ENCODE measurements at places on chromosomes 16 and 17.
A peak's percentile ranks its signal among the peaks of the same experiment; 100 is the strongest.

DNA sequence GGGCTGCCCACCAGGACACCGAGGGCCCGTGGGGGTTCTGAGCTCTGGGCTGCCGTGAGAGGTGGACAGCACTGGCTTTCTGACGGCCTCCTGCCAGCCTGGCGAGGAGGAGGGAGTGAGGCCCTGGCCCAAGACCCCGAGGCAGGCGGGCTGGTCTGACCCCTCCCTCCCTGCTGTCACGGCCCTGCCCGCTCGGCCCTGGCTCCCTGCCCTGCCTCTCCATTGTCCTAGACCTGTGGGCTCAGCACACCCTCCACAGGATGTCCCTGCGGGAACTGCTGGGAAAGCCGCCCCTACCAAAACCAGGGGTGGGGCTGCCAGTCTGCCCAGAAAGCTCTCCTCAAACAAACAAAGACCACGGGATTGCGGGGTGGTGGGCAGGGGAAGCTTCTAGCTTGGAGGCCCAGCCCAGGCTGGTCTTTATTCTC lies 20.7 kb downstream of the SPNS2 start:
- DNase-seq: no peak

GRCh38 chr17:28957277-28957991 lies 6.1 kb upstream of the PHF12 start:
- no peak for DNase-seq

- DNase-seq: no peak
These were observed 155.6 kb downstream of the HS3ST2 start for GRCh38 chr16:22969567-22969966.

GRCh38 chr16:9297437-9298113 lies 206.1 kb downstream of the HAPSTR1 start:
- DNase-seq: no peak

- DNase-seq: peak; percentile 89
These were observed 23.5 kb upstream of the SIAH1 start for GRCh38 chr16:48408688-48409087.

DNA sequence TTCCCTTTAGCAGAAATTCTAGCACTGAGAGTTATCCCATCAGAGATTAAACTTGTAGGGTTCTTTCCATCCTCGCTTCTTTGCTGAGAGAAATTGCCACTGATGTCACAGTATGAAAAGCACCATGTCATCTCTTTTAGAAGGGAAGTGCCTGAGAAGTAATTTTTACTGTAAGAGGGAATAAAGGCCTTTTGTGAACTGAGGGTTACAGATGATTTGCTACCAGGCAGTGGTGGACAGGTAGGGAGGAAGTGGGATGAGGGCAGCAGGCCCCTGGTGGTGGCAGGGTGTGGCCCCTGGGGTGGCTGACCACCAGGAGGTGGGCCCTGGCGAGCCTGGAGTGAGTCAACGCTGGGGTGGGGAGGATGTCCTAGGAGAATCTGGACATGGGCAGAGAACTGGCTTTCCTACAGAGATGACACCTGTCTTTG lies 6.4 kb upstream of the MILR1 start:
- no peak for DNase-seq

- DNase-seq: no peak
These were observed 20.2 kb upstream of the GSE1 start for GRCh38 chr16:85592700-85593493.

DNA sequence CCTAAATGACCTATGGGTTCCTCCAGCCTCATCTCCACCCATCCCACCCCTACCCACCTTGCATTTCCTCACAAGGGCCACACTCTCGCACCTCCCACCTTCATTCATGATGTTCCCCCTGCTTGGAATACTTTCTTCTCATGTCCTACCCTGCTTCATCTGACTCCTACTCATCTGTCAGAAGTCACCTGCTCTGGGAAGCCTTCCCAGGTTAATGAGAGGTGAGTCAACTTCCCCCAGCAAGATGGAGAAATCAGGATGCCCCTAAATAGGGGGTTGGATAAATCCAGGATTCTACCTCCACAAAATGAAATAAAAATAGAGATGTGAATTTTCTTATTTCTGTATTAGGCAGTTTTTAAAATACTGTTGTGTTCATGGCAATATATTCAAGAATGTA lies 51.0 kb upstream of the WSB1 start:
- no peak for DNase-seq

DNA sequence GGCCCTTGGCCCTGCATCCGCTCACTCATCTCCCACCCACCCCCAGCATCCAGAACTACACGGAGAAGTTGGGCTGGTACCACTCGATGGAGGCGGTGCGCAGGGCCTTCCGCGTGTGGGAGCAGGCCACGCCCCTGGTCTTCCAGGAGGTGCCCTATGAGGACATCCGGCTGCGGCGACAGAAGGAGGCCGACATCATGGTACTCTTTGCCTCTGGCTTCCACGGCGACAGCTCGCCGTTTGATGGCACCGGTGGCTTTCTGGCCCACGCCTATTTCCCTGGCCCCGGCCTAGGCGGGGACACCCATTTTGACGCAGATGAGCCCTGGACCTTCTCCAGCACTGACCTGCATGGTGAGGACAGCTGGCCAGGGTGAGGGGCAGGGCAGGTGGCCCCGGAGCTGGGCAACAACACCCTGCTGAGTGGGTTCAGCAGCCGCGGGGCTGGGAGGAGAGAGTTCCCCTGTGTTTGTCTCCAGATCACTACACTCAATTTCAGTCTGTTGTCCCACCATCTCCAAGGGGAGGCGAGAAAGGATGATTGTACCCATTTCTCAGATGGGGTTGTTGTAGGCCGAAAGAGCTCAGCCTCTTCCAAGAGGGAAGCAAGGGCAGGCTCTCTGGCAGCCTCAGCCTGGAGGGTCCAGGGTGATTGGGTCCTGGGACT lies 14.4 kb downstream of the MMP15 start:
- DNase-seq: no peak

- DNase-seq: no peak
These were observed 7.3 kb downstream of the FOXN1 start for GRCh38 chr17:28513476-28513875.
